ENCODE measurements at places on chromosomes 7 and 10.

DNA sequence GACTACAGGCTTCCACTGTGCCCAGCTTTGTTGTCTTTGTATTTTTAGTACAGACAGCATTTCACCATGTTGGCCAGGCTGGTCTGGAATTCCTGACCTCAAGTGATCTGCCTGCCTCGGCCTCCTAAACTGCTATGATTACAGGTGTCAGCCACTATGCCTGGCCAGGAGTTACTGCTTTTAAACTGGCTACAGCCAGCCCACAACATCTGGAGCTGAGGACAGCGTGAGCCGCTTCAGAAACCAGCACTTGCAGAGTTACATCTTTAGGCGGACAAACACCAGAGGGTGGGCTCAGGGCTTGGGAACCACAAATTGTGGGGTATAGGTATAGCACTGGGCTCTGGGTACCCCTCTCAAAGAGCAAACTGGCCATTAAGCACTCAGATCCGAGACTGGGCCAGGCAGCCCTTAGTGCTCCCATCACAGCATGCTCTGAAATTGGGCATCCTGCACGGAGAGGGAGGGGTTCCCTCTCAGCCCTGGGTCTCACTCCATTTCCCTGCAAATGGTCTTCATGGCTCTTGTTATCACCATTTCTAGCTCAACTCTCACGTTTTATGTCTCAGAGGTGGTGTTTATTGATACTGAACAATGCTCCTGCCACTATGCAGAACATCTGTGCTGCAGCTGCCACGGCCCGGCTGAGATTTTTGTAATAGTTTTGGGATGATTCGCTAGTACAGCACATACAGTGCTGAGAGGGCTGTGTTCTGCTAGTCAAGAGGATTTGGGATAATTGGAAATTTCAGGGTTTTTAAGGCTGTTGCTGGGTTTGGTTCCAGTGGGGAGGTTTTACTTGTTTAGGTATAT lies 146.4 kb upstream of the LYZL2 start:
- DNase-seq = no peak

DNA sequence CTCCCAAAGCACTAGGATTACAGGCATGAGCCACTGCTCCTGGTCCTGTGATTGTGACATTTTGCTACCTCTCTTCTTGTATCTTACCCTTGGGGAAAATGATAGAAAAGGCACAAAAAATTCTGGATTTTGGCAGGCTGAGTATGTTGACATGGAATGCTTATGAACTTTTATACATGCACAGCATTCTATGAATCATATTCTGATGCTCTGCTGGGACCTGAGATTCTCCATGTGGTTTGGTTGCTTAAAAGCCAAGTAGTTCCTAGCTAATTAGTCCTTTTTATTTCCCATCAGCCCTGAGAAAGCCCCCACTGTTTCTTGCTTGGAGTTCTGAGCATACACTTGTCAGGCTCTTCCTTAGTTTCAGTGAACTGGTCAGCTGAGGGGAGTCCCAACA lies 8.3 kb upstream of the KAZALD1 start:
- no peak for DNase-seq

DNA sequence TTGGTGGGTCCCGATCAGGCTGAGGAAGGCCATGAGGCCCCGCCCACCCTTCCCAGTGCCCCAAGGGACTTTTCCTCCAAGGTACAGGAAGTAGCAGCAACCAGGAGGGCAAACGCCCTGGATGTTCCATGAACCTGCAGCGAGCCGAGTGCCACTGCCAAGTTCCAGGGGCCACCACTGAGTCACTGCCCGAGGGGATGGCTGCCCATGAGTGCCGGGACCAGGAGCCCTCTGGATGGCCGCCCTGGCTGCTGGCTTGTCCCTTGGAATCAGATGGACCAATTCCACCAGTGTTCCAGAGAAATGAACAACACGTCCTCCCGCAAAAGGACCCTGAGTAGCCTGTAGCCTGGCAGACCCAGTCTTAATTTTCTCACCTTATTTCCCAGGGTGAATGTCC lies 74.2 kb downstream of the ZRANB1 start:
- DNase-seq = peak; percentile 97

DNA sequence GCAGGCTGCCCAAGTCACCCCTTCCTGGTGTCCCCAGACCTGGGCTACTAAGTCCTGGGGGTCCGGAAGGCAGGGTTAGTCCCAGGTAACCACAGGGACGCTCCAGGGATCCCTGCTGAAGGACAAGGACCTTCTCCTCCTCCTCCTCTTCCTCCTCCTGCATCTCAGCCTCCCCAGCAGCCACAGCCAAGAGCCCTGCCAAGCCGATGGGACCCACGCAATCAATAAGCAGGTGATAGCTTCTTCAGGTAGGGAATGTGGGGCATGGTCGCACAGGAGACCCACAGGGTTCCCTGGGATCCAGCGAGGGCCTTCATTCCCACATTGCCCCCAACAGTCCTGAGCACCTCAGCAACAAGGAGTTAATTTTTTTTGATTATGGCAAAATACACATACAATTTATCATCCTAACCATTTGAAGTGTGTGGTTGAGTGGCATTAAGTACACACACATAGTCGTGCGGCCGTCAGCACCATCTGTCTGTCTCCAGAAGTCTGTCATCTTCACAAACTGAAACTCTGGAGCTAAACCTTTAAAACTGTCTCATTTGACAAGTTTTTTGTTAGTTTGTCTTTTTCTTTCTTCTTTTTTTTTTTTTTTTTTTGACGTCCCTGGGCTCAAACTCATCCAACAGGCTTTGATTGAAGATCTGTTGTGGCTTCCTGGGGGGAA lies 12.1 kb downstream of the CRYGN start:
- no peak for DNase-seq

GRCh38 chr10:99489271-99489670 lies 43.5 kb upstream of the NKX2-3 start:
- no peak for DNase-seq

- DNase-seq = no peak
These were observed 13.7 kb downstream of the RAB19 start for GRCh38 chr7:140417456-140418155.

- DNase-seq = no peak
These were observed 272.8 kb upstream of the IMMP2L start for GRCh38 chr7:111835066-111835465.

GRCh38 chr7:30771880-30772425 lies 736 bp downstream of the MINDY4 start:
- peak; percentile 72 for DNase-seq

GRCh38 chr7:108266491-108266890 lies 136.3 kb upstream of the LAMB4 start:
- no peak for DNase-seq

- DNase-seq = no peak
These were observed 86.6 kb downstream of the NRBF2 start for GRCh38 chr10:63219749-63220148.

DNA sequence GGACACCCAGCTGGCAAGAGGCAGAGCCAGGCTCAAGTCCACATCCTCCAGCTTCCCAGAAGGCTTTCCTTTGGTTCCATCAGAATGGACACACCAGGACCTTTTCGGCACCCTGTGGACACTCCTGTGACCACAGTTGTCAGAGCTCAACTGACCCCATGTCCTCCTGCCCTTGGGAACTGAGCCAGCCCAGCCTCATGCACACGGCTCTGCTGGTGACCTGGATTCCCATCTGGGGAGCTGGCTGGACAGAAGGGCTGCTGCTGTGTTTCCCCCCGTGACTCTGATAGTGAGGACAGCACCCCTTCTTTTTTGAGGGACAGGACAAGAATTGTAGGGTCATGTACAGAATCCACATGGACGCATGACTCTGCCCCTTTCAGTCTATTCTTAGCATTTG lies 289.2 kb downstream of the WDR37 start:
- no peak for DNase-seq

DNA sequence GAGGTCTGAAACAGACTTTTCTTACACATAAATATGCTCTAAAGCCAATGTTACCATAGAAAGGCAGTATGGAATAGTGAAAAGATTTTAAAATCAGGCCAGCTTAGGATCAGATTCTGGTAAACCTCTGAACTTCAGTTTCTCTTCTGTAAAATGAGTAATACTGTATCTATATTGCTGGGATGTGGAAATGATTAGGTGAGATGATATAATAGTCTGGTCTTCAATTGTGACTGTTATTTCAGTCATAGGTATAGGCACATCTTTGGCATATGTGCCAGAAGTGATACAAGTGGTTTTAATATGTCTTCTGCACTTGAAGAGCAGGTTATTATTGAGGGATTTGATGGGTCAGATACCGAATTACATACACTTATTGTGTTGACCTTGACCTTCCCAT lies 7.2 kb downstream of the ZNF277 start:
- DNase-seq = no peak

DNA sequence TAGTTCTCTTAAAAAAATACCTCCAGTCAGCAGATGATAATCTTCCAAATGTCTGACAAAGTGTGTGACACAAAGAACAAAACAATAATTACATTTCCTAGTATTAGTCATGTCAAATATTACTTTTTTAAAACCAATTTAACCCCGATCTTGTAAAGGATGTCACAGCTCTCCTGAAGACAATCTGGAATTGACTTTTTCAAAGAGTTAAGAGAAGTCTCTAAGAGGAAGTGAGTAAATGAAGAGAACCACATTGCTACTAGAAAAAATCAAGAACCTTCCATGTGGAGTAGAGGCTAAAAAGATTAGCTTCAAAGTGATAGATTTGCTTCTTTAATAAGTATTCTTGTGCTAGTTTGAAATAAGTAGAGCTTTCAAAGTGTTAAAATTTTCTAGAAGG lies 218.2 kb upstream of the IMMP2L start:
- DNase-seq = no peak

DNA sequence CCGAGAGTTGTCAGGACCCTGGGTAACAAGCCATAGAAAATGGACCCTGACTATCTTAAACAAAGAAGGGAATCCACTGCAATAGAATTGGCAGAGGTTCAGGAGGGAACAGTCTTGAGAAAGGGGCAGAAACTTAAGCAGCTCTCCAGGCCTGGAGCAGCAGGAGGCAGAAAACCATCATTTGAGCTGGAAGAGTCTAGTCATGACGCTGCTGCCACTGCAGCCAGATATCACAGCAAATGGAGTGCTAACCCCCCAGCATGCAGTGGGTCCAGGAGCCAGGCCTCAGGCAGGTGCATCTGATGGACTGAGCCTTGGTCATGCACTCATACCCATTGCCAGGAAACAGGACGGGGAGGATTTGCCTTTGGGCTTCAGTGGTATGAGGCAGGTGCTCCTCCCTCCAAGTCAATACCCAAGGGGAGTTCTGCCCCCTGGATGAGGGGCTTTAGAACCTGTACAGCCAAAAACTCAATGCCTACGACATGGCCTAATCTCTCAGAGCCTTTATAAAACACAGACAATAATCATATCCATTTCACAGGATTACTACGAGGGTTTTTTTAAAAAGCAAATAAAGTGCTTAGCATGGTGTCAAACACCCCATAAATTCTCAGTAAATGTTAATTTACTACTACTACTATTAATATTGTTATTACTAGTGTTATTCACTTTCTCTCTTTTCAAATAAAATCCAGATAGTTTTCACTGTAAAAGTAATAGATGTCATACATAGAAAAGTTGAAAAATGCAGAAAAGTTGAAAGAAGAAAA lies 30.7 kb downstream of the DUSP5 start:
- DNase-seq = peak; percentile 46

GRCh38 chr10:88249450-88249849 lies 333.7 kb downstream of the RNLS start:
- DNase-seq = no peak

GRCh38 chr7:24469118-24469517 lies 104.1 kb upstream of the PALS2 start:
- no peak for DNase-seq

DNA sequence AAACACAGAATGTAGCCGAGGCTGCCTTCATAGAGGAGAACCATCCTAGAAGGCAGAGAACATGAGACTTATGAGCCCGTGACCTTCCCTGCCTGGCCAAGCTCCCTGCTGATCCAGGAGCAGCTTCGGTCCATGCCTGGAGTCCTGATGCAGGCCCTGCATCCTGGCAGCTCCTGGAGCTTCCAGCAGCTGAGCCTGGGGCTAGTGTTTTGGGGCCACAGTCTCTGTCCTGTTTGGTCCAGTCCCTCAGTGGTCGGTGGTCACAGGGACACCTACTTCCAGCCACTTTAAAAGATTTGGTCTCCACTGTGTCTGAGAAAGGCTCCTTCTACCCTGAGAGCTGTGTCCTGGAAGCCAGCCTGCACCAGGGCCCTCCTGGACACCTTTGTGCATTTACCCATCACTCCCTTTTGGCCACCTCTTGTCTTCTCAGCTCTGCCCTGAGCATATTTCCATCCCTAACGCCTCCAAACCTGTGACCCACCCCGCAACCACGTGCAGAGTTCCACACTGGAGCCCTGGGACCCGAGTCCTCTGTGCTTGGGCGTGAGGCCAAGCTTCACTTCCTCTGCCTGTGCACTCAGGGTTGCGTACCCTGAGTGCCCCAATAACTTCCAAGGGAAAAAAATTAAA lies 315.2 kb upstream of the ZNF32 start:
- peak; percentile 64 for DNase-seq

- no peak for DNase-seq
These were observed 6.8 kb upstream of the TRUB1 start for GRCh38 chr10:114931072-114931679.

- DNase-seq = no peak
These were observed 1.2 kb upstream of the TBRG4 start for GRCh38 chr7:45112648-45113047.

DNA sequence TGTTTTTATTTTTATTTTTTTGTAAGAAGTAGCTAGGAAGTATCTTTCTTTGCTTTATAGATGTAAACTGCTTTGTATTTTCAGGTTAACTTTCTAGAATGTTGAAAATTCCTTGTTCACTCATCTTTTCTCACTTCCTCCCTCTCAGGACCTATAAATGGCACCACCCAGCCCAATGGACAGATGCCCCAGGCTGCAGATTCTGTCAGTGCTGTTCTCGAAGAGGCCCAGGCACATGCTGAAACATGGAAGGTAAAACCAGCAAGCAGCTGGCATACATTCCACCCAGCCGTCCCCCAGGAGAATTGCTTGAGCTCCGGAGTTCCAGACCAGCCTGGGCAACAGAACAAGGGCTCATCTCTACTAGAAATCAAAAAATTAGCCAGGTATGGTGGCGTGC lies 47.1 kb upstream of the PDSS1 start:
- no peak for DNase-seq

DNA sequence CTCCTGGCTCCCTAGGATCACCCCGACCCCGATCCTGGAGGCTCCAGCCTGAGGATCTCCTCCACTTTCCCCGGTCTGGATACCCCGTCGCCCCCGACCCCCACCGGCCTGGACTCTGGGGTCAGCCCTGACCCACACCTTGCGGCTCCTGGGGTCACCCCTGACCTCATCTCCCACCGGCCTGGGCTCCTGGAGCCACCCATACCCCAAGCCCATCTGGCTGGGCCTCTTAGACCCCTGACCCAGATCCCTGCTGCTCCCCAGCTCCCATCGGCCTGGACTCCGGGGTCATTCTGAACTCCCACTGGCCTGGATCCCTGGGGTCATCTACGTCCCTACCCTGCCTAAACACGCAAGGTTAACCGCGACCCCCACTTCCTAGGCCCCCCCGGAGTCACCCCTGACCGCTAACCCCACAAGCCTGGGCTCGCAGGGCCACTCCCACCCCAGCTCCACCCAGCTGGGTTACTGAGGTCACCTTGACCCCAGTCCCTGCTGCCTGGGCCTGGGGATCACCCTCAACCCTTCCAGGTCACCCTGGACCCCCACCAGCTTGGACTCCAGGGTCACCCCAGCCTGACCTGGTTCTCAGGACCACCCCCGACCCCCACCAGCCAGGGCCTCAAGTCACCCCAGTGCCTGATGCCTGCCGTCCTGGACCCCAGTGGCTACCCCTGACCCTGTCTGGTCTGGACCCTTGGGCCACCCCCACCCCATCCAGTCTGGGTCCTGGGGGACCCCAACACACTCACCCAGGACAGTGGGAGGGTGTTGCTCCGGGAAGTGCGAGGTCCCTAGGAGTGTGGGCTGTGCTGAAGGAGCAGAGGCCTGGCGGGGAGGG lies 1.2 kb downstream of the FOXK1 start:
- DNase-seq = no peak

- no peak for DNase-seq
These were observed 451.3 kb downstream of the GPAM start for GRCh38 chr10:111732166-111732785.
